NCI-H1930 (cell line): ENCODE measurements at places on chromosomes 16 and 17.

DNA sequence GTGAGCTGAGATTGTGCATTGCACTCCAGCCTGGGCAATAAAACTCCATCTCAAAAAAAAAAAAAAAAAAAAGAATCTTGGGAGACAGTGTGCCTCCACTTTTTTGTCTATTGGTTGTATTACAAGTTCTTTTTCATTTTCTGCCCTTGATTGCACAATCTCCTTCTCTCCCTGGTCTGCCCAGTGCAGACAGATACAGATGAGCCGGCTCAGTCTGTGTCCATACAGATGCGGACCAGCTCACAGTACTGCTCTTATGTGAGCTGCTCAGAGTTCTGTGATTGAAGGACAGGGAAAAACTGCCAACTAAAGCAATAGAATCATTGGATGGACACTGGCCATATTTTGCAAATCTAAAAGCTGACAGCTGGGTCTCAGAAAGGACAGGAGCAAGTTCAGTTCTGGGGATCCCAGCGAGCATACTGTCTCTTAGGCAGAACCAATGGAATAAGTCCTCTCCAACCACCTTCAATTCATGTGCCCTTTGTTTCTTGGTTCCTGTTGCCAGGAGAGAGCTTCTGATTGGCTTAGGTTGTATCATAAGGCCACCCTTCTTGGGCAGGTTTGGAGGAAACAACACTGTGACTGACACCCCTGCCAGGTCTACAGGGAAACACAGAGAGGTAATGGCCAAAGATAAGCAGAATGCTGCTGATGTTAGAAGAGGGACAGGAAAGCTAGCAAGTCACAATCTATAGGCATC, 495.6 kb upstream of the HSBP1 start:
- no peak for DNase-seq

- no peak for DNase-seq
These were observed 9.5 kb downstream of the CACNA1G start for GRCh38 chr17:50570032-50570431.

DNA sequence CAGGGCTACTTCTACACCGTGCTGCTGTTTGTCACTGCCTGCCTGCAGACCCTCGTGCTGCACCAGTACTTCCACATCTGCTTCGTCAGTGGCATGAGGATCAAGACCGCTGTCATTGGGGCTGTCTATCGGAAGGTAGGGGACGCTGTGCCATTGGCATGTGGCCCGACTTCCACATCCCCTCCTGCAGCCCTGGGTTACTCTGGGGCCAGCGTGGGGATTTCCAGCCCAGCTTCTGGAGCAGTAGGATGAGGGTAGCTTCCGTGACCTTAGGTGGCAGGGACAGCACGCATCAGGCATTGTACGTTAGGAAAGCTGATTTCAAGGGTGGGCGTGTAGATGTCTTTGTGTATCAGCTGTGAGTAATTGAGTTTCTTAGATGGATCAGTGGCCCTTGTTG, 96.5 kb downstream of the ABCC1 start:
- DNase-seq = no peak

DNA sequence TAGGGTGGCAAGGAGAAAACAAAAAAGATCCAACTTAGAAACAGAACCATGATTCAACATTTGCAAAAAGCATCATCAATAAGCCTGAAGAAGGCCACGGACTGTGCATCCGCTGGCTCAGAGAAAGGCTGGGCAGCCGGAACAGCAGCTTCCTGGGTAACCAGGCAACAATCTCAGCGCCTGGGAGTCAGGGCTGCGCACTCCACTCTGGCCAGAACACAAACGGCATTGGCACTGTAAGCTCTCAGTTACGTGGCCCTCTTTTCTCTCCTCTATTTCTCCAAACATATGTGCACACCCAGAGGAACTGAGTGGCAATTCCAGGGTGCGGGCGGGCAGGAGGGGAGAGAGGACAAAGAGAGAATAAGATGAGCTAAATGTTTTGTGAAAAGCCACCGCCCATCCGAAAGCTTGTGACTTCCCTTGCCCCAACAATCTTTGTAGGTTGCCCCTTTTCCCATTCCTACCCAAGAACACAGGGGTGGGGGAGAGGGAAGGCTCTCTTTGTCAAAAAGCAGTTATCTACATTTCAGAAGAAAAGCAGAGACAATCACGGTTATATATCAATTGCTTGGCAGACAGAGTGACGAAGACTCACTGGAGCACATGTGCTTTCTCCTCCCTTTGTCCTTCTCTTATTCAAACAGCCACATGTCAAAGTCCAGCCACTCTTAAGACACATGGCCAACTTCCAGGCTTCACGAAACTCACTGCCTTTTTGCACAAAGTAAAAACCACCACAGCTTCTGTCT, 6.6 kb upstream of the GHDC start:
- DNase-seq = no peak

GRCh38 chr17:16352667-16353316, 477 bp downstream of the CENPV start:
- DNase-seq = peak; percentile 36

- no peak for DNase-seq
These were observed 238.1 kb upstream of the MAF start for GRCh38 chr16:79838496-79839259.

- DNase-seq = no peak
These were observed 93.9 kb upstream of the WSCD1 start for GRCh38 chr17:5976251-5976650.

DNA sequence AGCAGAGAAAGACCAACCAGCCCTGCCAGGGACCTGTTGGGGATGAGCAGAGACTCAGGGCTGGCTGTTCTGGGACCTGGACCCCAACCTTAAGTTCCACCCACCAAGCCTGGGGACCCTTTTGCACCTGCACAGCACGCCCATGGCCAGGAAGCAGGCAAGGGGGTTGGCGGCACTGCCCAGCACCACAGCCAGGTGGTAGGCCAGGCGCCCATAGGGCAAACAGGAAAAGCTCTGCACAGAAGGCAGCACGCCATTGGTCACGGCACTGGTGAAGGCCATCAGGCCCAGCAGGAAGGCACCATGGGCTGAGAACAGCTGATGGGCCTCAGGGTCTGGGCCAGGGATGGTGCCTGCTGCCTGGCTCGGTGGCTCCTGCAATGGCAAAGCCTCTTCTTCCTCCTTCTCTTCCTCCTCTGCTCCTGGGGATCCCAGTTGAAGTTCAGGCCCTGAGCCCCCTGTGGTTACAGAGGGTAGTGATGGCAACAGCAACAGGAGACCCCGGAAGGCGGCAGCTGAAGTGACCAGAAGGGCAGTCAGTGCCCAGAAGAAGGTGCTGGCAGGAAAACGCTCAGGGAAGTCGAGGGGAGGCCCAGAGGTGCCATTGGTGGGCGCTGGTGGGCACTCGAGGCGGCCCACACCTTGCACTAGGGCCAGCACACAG, 1.7 kb downstream of the SLC52A1 start:
- no peak for DNase-seq

DNA sequence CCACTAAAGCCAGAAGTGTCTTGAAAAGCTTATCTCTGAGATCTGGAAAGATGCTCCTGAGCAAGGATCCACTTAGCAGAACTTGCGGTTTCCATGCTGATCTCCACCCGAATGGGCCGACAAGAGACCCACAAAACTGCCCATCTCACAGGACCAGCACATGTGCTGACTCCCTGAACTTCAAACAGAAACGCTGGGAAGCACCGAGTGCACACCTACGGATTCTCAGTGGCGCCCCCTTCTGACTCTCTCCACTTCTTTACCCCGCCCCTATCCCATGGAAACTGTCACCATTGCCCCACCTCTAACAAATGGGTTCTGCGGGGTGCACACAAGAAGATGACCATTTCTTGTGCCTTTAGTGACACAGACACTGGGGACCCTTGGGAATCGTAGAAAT, 21.4 kb downstream of the CDRT4 start:
- no peak for DNase-seq

DNA sequence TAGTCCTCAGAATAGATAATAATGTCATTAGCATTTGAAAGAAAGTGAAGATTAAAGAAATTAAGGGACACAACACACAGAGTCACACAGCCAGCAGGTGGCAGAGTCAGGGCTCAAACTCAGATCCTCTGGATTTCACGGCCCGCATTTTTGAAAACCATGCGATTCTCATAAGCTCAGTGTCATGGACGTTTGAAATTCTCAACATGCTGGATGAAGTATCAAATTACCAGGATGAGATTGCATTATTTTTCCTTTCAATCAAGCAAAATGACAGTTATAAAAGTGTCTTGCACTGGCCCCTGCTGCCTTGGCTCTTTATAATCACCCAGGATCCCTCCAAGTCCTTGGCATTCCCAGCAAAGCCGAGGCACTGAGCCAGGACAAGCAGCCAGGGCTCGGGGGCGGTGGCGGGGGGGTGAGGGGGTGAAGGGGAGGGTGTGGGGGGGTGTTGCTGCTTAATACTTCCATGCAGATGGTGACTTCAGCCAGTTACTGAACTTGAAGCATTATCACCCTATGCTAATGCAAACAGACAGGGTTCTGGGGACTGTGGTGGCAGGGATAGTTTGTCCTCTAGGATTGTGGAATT, 6.6 kb upstream of the BMERB1 start:
- no peak for DNase-seq

GRCh38 chr16:89115216-89115861, 21.7 kb downstream of the ACSF3 start:
- DNase-seq = no peak

GRCh38 chr17:8253801-8254200, 4.7 kb downstream of the PFAS start:
- no peak for DNase-seq

GRCh38 chr16:76294396-76295214, 17.4 kb downstream of the CNTNAP4 start:
- DNase-seq = no peak

DNA sequence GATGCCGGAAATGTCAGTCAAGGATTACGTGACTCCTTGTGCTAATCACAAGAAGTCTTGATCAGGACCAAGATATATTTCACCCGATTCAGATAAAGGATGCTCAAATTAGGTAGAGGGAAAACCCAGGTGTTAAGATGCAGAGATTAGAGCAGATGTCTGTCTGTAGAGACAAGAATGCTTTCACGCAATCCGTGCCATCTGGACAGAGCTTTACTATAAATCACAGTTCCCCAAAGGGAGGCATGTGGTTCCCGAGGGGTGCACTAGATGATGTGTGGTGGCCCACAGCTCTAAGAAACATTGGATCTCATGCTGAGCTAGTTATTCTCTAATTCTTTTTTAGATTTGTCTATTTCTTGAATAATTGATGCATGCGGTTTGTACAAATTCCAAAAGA, 9.8 kb upstream of the MAP3K14 start:
- no peak for DNase-seq

DNA sequence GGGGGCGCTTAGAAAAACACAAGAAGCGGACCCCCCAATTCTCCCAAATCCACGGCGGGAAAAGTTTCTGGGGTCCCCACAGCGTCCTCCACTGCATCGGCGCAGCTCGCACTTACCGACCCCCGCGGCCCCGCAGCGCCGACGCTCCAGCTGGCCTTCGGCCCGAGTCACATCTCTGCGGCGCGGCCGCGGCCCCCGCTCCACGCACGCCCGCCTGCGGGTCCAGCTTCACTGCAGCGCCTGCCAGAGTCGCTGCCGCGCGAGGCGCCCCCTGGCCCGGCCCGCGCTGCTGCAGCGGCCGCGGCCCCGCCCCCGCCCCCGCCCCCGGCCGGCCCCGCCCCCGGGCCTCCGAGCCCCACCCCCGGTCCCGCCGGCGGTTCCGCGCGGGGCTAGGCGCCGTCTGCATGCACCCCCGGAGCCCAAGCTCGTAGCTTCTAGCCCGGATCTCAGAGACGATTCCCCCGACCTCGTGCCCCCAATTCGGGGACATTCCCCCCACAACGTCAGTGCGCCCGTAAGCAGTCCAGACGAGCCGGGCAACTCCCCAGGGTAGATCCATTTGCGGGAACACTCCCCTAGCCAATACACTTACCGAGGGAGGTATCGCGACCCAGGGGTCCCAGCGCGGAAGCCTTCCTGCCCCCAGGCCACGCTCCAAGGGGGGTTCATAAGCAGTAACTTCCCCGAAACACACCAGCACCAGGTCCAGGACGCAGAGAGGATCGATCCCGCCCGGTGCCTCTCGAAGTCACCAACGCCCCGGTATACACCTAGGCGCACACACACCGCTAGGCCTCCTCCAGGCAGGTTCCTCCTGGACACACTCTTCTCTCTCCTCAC, at the start of gene GPRC5B:
GPRC5B (minus strand) TSS at position 238 of the 840 bp plus-strand sequence. CDS start 12,003 bp downstream, outside the sequence.
- peak; percentile 59 for DNase-seq

- peak; percentile 78 for DNase-seq
These were observed 518.5 kb upstream of the EEF2KMT start for GRCh38 chr16:5615868-5616642.
